ENCODE measurements at places on chromosomes 7 and 10. TPM values are rescaled to one million over a fixed set of nuclear protein-coding genes. Genes with fewer than 3 reads are reported as not detected.

PLXNA4 gene
- 0.05 TPM for total RNA-seq

ELN gene
- total RNA-seq: 16.6 TPM

HMX2 gene
- not detected for total RNA-seq

CFAP70 gene
- 1.0 TPM for total RNA-seq

SP8 gene
- not detected for total RNA-seq

LRRTM3 gene
- 0.05 TPM for total RNA-seq

SNCG gene
- not detected for total RNA-seq

MEIG1 gene
- total RNA-seq: not detected

ZPBP gene
- total RNA-seq: not detected

DNA sequence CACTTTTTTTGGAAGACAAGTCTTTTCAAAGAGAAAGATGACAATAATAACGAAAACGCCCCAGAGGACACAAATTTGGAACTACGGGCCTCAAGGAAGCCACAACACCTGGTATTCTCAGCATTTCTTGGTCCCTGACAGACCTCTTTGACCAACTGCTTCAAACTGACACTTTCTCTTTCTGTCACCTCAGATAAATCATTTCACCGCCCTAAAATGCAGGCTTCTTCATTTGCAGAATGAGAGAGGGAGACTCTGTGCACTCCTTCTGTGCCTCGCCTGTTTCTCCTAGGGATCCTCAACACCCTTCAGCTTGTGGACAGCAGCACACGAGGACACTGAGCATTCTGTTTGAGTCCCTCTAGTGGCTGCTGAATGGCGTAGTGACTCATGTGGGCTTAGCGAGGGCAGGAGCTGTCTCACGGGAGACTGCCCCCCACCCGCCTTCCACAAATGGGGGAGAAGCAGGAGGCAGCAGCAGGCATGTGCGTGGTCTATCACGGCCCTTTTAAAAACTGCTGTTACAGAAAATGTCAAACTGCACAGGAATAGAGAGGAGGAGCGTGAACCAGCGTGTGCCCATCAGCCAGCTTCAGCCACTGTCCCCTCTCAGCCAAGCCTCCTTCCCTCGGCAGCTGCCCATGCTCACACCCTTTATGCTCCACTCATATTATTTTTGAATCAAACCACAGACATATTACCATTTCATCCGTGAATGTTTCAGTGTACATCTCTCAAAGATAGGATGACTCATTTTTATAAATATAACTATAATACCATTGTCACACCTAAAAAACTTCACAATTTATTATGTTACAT is 41.4 kb downstream of the GSDME start:
- peak; percentile 90 for DNase-seq

- DNase-seq: no peak
Measured at GRCh38 chr7:16804674-16805439, at the start of gene AGR2. Gene AGR2 (minus strand): TSS chr7:16804999. CDS start chr7:16801796, 3,203 bp downstream.

GRCh38 chr7:129655811-129656210 is 44.3 kb downstream of the NRF1 start:
- DNase-seq: no peak

DNA sequence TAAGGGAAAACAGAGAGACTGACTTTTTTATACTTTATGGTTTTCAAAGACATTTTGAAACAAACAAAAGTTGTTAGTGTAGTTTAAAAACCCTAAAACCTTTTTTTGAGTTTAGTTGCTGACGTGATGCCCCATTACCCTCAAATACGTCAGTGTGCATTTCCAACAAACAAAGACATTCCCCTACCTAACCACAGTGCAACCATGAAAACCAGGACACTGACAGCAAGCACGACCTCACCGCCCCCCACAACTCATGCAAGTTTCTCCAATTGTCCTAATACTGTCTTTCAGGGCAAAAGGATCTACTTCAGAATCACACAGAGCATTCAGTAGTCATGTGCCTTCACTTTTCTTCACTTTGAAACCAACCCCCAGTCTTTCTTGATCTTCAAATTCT is 75.0 kb downstream of the WNT2 start:
- no peak for DNase-seq

DNA sequence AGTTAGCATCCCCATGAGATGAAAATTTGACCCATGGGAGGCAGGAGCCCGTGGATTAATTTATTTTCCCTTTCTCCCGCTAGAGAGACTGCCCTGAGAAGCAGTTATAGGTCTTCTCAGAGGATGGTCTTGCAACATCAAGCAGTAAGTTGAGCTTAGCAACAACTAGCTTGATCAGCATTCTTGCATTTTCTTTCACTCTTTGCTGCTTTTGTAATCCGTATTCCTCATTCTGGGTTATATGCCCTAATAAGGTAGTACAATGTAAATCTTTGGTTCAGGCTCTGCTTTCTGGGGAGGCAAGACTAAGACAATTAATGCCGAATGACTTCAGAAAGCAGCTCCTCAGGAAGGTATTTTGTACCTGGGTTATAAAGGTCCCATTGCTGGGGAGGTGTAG is 146.8 kb downstream of the FZD1 start:
- no peak for DNase-seq

DNA sequence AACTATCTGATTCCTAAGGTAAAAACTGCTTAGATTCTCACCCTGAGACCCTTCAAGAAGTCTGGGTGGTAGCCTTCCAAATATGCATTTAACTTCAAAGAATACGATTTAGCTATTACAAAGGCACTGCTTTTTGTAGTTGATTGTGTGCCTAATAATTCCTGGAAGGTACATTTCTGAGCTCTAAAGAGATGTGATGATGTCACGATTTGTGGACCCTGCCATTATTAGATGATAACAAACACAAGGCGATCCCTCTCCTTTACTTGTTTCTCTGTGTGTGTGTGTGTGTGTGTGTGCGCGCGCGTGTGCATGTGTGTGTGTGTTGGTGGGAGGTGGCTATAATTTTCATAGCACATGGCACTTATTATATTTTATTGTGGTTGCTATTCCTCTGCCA is 70.9 kb downstream of the TFPI2 start:
- no peak for DNase-seq

DNA sequence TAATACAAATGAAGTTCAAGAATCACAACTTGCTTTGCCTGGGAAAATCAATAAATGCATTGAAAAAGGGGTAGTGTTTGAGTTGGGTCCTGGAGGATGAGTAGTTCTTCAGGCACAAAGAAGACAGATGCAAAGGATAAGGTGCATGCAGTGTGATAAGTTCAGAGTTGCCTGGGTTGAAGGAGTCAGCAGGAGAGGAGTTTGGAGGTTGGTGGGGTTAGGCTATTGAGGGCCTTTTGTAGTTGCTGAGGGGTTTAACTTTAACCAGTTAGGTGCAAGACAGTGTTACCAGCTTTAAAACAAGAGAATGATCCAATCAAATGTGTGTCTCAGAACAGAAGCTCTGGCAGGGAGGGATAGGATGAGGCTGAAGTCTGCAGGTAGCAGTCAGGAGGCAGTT is 44.3 kb upstream of the GLCCI1 start:
- no peak for DNase-seq

DNA sequence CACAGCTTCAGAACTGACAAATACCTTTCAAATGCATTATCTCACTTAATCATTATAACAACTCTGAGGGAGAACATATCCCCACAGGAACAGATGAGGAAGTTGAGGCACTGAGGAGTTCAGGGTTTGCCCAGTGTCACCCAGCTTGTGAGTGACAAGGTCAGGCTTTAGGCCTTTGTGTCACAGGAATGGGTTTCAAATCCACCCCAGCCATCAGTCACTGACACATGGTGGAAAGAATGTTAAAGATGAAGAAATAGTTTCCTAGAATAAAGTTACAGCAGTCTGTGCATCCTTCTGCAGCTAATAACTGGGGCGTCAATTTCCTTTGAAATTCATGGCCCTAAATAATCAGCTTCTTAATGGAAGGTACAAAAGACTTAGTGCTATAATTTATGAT is 37.8 kb downstream of the SGCE start:
- DNase-seq: peak; percentile 47

DNA sequence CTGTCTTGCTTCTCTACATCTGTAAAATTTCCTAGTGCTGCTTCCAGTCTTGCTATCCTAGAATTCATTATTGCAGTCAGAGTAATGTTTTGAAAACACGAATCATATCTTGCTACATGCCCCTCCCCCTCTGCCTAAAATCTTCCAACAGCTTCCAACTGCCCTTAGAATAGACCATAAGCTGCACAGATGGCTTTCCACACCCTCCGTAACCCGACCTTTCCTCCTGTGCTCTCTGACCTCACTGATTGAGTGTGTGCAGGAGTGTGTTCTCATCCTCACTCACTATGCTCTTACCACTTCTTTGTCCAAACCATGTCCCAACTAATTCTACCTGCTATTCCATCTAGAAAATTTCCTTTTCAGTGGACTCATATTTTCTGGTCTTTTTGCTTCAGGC is 121.2 kb upstream of the ANKRD1 start:
- DNase-seq: peak; percentile 63

DNA sequence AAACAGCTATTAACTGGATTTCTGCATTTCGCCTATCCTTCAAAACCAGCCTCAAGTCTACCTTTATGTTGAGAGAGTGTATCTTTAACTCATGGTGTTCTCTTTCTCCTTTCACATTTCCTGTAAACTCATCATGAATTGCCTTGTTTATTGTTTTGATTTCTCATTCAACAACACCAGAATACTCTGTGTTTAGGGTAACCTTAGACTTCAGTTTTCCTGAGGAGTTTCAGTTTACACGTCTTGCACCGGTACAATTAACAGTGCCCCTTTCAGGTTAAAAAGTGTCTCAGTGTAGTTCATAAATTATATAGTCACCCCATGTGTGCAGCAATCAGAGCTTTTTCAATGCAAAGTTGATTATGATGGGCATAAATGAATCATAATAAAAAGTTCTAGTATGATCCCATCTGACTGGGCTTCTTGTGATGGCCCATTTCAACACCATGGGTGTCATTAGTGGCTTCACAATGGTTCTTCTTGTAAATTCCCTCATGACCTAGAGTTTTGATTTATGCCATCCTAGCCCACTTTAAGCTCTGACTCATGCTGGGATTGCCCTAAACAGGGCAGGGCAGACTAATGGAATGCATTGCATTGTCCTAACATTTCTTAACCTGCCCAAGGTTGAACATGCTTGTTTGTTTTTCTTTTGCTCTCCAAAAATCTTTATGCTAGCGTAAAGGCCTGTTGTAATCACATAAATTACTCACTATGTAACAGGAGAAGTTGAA is 22.0 kb downstream of the ITGB8 start:
- peak; percentile 69 for DNase-seq

DNA sequence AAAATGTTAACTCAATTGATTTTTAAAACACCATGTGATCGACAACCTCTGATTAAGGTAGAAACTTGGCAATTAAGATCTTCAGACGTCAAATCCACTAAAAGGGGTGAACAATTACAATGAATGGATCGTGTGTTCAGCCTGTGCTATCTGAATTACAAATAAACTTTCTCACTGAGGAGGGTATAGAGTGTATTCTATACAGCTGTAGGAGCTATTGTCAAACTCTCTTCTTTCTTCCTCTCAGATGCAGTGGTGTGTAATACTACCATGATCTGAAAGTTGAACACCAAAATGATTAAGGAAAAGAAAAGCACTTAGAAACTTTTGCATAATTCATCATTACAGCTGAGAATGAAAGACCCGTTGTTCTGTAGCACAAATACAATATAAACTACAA is 32.2 kb upstream of the MACC1 start:
- DNase-seq: no peak

DNA sequence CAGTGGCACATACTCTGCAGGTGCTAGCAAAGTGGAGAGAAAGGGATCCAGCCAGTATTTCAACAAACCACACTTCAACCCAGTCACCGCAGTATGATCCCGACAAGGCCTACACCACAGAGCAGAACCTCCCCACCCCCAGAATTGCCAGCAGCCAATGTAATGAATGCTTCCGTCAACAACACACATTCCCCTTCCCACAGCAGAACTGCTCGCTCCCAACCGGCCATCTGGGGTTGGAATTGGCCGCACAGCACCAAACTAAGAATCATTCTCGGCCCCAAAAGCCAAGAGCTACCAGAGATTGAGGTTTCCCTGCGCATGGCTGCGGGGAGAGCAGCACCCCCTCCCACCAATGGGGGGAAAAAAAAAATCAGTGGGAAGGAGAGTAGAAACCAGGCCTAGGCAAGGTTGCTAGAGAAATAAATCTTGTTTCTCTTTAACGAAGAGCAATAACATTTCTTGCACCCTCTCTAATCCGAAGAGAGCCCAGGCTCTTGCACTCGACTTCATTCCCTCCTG is 1.1 kb downstream of the WASL start:
- DNase-seq: peak; percentile 91

DNA sequence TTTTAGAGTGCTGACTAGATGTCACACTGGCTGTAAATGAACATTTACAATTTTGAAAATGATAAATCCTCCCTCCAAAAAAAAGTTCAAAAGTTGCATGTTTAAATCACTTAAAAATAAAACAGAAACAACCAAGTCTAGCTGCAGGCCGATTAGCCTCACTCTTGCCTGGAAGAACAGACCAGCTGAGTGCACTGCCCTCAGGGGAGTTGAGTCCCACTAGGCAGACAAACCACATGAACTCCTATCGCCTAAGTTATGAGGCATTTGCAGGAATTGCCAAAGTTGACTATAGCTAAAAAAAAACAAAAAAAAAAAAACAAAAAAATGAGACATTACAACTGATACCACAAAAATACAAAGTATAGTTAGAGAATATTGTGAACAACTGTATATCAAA is 510.0 kb downstream of the ANKRD7 start:
- DNase-seq: no peak

DNA sequence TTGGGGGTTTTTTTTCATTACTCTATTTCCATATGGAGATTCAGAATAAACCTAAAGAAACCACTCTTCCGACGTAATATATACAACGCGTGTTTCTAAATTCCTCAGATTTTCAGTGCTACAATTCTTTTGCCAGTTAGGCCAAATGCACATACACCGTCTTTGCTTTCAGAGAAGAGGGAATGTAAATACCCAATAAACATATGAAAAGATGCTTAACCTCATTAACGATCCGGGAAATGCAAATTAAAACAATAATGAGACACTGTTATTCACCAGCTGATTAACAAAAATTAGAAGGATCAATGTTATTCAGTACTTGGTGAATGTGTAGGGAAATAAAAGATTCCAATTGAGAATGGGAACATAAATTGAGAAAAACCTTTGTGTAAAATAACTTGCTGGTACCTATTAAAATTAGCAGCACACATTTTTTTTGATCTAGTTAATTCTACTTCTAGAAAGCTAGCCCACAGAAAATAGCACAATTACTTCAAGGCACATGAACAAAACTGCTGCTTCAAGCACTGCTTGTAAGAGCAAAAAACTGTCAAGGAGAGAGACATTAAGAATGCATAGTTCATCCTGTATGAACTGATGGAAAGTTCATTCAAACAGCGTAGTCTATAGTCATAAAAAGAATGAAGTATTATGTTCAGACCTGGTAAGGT is 56.7 kb downstream of the FGFR2 start:
- DNase-seq: no peak

DNA sequence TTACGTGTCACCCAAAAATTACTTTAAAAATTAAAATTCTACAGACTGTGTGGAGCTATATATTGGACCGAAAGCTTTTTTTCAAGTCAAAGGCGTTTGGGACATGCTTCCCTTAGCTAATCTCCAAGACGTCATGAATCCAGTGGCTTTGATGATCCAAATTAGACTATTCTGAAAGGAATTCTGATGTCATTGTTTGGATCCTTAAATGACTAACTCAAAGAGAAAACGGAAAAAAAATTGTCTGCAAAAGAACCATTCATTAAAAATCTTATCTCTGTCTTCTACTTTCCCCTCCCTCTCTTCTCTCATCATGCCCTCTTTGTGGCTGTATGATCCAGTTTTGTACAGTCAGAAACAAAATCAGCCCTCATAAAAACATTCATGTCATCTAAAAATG is 161.8 kb downstream of the ETV1 start:
- no peak for DNase-seq

Measured in myocyte (in vitro differentiated cells).